ENCODE measurements at places on chromosomes 16 and 17.

- DNase-seq, result no peak
Measured at GRCh38 chr17:44008205-44008909, 3.9 kb downstream of the NAGS start.

GRCh38 chr16:17286443-17286842 lies 184.3 kb downstream of the XYLT1 start:
- no peak for DNase-seq

- DNase-seq, result no peak
Measured at GRCh38 chr16:79618692-79619050, 18.1 kb upstream of the MAF start.

DNA sequence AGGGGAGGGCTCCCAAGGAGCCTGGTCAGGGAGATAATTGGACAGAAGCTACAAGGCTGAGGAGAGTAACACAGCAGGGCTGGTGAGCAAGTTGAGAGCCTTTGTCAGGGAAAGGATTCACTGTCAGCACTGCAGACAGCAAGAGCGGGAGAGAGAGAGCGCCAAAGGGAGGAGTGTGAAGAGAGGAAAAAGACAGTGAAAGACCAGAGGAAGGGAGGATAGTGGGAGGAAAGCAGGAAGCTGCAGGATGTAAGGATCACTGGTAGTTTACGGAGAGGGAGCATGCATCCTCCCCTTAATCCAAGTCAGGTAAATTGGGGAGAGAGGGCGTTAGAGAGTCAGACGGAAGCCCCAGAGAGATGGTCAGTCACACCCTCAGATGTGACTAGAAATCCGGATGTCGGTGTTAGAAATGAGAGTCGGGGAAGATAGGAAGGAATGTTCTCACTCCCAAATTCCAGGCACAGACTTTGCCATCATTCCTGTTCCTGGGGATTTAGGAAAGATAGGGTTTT lies 13.8 kb upstream of the SPOP start:
- no peak for DNase-seq

GRCh38 chr16:87560428-87561199 lies 41.7 kb upstream of the JPH3 start:
- DNase-seq, result no peak

DNA sequence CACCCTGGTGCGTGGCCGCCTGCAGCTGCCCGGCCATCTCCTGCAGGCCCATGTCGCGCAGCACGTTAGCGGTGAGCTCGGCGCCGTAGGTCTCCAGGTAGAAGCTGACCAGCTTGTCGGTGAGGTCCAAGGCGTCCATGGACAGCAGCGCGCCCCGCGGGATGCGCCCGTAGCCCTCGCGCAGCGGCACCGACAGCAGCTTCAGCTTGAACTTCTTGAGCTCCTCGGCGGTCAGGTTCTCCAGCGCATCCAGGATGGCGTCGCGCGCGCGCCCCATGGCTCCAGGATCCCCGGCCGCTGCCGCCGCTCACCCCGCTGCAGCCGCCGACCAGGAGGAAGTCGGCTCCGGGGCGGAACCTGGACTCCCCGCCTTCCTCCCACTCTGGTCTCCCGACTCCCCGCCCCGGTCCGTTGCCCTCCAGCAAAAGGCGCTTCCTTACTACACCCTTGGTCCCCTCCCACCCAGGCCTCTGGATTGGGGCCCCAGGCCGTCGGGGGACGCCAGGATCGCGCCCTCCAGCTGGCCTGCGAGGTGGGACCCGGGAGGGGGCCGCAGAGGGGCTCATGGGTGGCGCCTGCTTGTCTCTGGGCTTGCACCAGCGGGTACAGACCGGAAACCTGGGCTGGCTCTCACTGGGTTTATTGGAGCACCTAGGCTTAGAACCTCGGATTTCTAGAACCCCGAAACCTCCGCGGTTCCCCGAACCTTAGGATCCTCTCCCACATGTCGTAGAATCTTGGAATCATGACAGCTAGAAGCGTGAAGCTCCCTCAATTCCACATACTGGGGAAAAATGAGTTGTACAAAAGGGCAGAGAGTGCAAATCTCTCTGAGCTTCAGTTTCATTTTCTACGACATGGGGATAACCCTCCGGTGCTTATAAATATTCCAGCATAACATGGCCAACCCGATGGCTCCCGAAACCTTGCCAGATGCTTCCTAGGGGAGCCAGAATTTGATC lies at the start of gene PYCARD:
Gene PYCARD (minus strand): TSS at position 347 of the 962 bp plus-strand sequence. CDS start 70 bp downstream, at position 277.
- no peak for DNase-seq

GRCh38 chr17:77038884-77039555 lies 101.7 kb upstream of the SEC14L1 start:
- no peak for DNase-seq

- DNase-seq, result no peak
Measured at GRCh38 chr17:19360772-19361171, 1.8 kb downstream of the B9D1 start.

DNA sequence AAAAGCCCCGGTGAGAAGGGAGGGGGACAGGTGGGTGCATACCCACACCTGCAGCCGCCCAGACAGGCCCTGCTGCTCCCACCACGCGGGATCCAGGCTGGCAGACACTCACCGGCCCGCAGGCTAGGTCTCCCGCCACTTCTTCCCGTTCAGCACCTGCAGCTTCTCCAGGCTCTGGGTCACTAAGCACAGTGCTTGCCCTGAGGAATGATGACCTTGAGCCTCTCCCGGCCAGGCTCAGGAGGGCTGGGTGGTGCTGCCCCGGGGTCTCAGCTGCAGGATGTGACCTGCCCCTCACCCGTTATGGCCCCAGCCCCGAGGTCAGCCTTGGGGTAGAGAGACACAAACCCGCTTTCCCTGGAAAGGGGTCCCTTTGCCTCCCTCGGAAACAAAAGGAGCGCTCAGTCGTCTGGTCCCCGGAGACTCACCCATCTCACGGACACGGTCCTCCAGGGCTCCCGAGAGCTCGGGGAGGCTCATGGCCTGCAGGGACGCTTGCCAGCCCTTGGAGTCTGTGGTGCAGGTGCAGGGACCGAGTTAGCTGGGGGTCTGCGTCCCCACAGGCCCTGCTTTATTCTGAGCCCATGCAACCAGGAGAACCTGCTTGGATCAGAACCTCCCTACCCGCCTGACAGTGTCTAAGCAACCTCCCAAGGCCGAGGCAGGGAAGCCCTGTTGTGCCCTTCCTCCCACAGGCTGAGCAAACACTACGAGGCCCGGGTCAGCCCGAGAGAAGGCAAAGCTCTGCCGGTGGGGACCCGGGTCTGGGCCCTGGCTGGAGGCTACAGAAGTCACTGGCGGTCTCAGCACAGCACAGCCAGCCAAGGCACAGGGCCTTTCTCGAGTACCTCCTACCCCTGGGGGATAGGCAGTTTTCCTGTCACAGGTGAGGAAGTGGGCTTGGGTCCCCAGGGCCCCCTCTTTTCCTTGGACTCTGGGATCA lies 3.8 kb downstream of the NUDT16L1 start:
- DNase-seq, result no peak

- DNase-seq, result no peak
Measured at GRCh38 chr16:72645538-72645937, 402.4 kb downstream of the ZFHX3 start.

DNA sequence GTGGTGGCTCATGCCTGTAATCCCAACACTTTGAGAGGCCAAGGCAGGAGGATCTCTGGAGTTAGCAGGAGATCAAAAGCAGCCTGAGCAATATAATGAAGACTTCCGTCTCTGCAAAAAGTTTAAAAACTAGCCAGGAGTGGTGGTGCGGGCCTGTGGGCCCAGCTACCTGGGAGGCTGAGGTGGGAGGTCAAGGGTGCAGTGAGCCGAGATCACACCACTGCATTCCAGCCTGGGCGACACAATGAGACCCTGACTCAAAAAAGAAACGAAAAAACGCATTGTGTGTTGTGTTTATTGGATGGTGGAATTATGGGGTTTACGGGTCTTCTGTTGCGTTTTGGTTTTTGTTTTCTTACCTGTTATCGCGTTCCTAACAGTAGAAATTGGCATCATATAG lies 863 bp upstream of the DDX19A start:
- no peak for DNase-seq

DNA sequence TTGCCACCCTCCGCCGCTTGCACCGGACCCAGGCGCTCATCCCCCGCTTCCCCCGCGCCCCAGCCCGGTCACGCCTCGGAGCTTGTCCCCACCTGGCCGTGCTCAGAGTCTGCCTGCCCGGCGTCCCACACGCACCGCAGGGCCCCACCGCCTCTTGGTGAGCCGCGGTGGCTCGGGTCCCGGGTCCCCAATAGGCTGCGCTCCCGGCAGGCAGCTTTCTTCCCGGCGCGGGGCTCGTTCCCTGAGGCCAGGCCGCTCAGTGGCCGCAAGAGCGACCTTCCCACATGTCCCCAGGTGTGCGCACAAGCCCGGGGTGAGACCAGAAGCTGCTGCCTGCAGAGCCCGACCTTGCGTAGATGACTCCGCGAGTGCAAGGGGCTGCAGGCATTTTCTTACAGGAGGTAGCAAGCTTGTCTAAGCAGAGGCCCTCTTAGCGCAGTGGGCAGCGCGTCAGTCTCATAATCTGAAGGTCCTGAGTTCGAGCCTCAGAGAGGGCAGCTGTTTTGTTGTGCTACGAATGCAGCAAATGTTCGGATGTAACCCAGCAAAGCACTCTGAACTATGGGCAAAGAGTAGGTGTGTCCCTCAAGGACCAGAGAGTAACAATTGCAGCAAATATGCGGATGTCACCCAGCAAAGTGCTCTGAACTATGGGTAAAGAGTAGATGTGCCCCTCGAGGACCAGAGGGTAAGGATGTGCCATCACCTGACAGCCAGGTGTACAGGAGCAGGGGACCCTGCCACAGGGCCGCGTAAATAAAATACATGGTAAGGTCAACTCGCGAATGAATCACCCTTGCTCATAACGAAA lies 15.6 kb downstream of the TLE7 start:
- no peak for DNase-seq

DNA sequence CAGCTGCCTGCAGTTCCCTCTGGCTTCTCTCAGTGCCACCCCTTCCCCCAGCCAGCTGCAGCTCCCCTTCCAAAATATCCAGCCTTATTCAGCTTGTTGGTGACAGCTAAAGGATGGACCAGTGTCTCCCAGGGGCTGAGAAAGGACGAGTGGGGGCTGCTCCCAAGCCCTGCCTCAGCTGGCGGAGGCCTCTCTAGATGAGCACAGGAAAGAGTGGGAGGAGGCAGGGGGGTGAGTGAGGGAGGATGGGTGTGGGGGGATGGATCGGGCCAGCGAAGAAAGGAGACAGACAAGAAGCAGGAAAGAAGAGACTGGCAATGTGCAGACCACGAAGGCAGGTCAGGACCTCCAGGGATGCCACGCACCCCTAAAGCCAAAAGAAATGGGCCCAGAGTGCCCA lies 17.5 kb downstream of the PIPOX start:
- DNase-seq, result no peak

DNA sequence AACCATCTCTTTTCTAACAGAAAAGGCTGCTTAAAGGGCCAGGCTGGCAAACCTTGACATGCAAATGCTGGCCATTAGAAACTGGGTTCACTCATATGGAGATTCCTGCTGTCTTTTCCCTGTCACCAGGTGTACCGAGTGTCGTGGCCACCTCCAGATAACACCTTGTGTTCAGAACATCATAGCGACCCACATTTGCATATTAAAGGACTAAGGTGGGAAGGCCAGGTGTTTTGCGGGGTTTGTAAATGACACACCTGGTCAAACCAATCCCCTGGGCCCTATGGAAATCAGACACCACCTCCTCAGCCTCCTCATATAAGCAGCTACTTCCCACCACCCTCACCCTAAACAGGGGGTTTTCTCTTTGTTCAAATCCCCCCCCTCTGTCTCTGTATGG lies 2.5 kb upstream of the AIPL1 start:
- no peak for DNase-seq

- DNase-seq, result no peak
Measured at GRCh38 chr16:1510272-1510671, 17.1 kb downstream of the TELO2 start.

DNA sequence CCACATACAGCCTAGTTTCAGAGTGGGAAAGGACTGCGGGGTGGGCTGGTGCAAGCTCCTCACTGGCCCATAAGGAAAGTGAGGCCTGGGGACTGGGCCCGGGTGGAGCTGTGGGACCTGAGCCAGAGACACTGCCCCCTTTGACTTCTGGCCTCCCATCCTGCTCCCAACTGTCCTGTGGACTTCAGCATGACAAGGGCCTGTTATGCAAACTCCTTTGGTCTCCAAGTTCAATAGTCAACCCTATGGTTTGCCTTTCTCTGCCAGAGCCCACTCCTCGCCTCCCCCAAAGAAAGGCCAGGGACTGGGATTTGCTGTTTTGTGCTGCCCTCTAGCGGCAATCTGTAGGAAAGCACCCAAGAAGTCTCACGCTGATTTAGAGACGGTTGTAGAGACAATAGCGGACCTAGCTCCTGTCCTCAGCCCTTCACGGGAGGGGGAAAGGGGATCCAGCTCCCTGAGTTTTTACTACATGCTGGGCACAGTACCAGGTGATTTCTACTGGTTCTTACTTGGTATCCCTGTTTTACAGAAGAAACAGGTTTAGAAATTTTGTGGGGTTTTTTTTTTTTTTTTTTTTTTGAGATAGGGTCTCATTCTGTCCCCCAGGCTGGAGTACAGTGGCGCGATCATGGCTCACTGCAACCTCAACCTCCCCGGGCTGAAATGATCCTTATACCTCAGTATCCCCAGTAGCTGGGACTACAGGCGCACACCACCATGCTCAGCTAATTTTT lies 1.2 kb upstream of the TLCD3B start:
- no peak for DNase-seq
